ENCODE measurements at places on chromosomes 5 and 9.

DNA sequence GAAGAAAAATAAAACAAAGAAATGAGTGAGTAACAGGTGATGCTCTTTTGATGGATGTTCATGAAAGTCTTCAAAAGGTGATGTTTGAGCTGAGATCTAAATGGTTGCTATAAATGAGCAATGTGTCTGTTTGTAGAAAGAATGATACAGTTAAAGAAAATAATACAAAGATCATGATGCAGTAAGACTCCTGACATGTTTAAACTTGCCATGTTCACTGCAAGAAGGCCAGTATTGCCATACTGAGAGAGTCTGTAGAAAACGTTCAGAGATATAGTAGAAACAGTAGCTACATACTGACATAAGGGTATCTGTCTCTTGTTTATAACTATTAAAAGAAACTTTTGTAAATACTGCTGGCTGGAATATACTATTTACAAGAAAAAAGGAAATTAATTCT lies 1609.2 kb upstream of the ACO1 start:
- no peak for DNase-seq

DNA sequence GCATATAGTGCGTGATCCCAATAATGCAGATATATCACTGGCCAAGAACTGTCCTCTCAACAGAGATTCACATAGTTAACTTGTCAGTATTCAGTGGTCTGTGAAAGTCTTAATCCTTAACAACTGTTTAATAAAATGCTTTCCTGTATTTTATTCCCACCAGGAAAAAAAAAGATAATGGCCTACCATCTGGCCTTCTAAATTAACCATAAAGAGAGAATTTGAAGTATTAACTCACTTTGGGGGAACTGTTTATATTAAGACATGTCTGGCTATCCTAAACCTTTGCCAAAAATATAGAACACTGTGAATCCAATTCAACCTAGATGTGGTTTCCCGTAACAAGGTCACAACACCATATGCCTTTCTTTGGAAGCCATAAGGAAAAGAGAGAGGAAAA lies 818 bp upstream of the FREM1 start:
- DNase-seq, result no peak

- no peak for DNase-seq
These were observed 11.3 kb upstream of the RNF130 start for GRCh38 chr5:180082633-180083420.

- DNase-seq, result no peak
These were observed 9.4 kb upstream of the BTF3 start for GRCh38 chr5:73488806-73489205.

DNA sequence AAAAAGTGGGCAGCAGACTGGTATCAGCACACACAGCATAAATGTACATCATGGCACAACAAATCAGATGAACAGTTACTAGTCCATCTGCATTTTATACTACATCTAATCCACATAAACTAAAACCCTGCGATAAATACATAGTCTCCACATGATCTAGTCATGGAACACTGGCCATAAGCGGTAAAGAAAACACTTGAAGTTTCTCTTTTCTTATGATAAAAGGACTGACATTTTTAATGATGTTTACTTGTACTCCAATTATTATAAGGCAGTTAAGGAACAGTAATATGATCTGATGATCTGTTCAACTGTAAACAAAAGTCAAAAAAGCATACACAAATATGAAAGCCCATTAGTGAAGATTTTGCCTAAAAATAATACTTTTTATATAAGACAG lies 112.5 kb downstream of the MPDZ start:
- DNase-seq, result no peak

- DNase-seq, result no peak
These were observed 212.1 kb downstream of the TLR4 start for GRCh38 chr9:117916291-117916690.

DNA sequence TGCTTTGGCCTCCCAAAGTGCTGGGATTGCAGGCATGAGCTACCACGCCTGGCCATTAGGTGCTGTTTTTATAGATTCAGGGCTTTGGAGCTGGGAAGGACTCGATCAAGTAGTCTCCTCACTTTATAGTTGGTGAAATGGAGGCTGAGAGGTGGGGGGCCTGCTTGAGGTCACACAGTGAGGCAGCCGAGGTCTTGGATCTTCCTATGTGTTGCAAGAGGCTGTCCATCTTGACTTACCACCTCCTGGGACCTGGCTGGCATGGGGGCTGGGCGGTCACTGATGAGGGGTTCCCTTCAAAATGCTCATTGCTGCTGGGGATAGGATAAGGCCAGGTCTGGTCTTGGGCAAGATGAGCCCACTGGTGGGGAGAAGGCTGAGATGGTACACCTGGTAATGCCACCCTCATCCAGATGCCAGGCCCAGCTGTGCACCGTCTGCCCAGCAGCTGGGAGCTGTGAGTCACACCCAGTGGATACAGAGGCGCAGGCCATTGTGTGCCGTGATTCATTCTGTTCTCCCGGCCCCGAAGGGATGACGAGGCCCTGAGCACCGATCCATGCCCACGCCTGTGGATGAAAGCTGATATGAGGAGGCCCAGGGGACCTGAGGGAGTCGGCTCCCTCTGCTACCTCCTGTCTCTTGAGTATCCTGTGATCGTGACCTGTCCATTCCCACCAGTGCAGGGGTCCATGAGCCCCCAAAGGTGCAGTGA lies 10.5 kb upstream of the NDST1 start:
- no peak for DNase-seq

GRCh38 chr5:177446200-177447065 lies at the start of gene PRR7:
Gene PRR7 (plus strand): TSS chr5:177446814. CDS start chr5:177455068, 8,254 bp downstream.
- peak; percentile 90 for DNase-seq

GRCh38 chr9:130431536-130432303 lies 13.0 kb upstream of the ASS1 start:
- DNase-seq, result no peak

GRCh38 chr9:134870746-134871662 lies 9.6 kb upstream of the FCN2 start:
- DNase-seq, result no peak

GRCh38 chr5:108788142-108788541 lies 40.4 kb downstream of the FER start:
- no peak for DNase-seq

DNA sequence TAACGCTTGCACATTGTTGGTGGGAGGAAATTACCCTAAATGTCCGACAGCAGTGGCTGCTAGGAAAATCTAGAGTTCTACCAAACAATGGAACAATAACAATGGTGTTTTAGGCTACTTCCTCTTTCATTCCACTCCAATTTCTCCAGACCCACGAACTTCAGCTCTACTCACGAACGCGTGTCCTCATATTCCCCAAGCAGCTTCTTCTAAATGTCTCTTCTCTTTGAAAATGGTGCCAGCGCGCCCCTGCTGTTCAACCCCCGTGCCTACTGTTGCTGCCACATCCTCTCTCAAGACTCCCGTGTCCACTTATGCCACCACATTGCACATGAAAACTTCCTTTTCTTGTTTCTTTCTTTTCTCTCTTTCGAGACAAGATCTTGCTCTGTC lies 25.6 kb downstream of the OR2V2 start:
- peak; percentile 90 for DNase-seq

- no peak for DNase-seq
These were observed 25.8 kb upstream of the UGT3A1 start for GRCh38 chr5:36017004-36017403.

DNA sequence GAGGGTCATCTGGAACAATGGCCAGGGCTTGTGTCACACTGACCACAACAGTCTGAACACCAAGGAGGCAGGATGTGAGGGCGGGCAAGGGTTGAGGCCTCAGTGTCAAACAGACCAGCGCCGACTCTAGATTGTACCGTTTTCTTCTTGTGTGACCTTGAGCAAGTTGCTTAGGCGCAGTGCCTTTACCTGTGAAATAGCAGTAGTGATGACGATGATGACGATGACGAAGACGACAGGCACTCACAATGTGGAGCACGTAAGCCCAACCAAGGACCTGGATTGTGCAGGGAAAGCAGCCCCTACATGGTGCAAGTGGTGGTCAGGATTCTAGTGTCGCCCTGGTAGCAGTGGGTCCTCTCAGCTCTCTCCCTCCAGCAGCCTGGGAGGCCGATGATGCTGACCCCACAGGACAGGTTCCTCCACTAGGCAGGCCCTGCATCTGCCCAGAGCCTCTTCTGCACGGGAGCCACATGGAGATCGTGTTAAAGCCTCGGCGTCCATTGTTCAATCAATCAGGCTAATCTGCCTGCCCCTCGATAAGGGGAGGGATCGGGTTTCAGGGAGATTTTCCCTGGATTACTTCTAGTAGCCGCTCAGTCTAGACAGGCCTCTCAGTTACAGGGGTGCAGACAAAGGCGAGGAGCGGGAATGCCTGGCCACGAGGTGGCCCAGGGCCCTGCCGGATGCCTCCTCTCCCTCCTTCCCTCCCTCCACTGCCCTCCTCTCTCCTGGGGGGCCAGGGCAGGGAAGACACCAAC lies 91.7 kb downstream of the MACROH2A1 start:
- DNase-seq, result peak; percentile 38

- no peak for DNase-seq
These were observed 230.6 kb downstream of the GNA14 start for GRCh38 chr9:77417566-77417965.

- no peak for DNase-seq
These were observed 17.5 kb downstream of the SLC31A1 start for GRCh38 chr9:113238859-113239232.

- DNase-seq, result no peak
These were observed 2.2 kb downstream of the UNC5A start for GRCh38 chr5:176812269-176813259.

DNA sequence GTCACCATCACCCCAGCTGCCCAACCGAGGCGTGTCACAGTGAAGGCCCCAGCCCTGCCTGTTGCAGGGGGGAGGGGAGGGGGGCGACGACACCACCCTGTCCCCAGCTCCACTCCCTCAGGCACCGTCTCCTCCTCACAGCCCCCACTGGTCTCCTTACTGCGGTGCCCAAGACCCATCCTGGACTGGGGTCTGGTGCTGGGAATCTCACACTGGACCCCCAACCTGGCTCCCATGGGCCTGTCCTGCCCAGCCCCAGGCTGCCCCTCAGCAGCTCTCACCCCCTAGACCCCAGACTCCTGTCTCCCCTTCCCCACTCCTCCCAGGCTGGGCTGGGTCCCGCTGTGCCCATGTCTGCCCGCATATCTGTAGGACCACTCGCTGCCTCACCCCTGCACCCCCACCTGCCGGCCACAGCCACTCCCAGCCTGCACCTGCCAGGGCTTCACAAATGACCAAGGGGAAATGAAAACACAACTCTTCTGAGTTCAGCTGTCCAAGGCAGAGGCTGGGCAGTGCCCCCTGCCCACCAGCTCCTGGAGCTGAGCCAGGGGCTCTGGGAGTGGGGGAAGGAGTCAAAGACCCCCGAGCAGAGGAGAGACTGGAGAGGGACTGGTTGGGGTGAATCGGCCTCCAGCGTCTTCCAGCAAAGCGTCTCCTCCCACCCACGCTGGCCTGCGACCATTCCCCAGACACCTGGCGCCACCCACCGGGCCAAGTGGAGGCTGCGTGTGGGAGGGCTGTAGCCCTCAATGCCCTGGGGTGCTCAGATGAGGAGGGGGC lies 32.6 kb upstream of the EGFL7 start:
- peak; percentile 74 for DNase-seq

DNA sequence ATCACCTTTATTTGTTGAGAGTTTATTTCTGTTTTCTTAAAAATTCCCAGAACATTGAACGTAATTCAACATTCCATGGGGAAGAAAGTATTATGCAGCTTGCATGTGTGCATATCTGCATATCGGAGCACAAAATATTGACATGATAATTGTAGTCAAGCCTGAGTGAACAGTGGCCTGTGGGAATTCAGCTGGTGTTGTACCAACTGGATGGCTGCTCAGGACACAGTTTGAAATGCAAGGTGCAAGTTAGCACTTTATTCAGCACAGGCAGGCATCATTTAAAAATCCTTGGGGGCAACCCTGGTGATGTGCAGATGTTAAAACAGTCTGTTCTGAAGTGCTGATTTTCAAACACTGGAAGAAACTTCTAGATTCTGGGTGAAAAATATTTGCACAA lies 82.4 kb downstream of the CNTLN start:
- DNase-seq, result no peak

- DNase-seq, result no peak
These were observed 145.7 kb downstream of the ARHGAP26 start for GRCh38 chr5:142915813-142916424.

- DNase-seq, result no peak
These were observed 40.5 kb downstream of the PTTG1 start for GRCh38 chr5:160462167-160462566.

DNA sequence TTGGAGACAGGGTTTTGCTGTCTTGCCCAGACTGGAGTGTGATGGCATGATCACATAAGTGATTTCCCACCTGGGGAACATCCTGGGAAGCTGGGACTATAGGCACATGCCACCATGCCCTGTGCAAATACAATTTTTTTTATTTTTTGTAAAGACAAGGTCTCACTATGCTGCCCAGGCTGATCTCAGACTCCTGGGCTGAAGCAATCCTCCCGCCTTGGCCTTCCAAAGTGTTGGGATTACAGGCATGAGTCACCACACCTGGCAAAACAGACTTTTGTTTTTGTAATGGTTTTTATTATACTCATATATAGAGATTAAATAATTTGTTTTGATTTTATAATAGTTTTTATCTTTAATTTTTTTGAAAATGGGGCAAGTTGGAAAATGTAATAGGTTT lies 14.7 kb downstream of the DNAJC25 start:
- no peak for DNase-seq

DNA sequence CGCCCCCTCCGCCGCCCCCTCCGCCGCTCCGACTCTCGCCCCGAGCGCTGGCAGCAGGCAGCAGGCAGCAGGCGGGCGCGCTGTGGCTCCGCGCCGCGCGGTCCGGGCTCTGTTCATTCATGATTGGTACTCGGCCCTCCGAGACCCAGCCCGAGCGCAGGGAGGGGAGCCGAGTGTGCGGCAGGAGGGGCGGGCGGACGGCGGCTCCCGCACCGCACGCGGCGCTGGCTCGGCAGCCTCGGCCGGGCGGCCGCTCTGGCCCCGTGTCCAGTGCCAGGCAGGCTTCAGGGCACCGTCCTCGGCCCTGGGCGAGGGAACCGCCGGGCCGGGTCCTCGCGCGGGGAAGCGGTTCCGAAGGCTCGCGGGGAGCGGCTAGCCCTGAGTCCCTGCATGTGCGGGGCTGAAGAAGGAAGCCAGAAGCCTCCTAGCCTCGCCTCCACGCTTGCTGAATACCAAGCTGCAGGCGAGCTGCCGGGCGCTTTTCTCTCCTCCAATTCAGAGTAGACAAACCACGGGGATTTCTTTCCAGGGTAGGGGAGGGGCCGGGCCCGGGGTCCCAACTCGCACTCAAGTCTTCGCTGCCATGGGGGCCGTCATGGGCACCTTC lies at the start of gene KCNIP1:
KCNIP1 (plus strand) TSS at position 31 of the 607 bp plus-strand sequence.
- no peak for DNase-seq

GRCh38 chr5:88085462-88085861 lies 183.2 kb downstream of the TMEM161B start:
- no peak for DNase-seq
